ENCODE measurements at places on chromosomes 1 and 21.

DNA sequence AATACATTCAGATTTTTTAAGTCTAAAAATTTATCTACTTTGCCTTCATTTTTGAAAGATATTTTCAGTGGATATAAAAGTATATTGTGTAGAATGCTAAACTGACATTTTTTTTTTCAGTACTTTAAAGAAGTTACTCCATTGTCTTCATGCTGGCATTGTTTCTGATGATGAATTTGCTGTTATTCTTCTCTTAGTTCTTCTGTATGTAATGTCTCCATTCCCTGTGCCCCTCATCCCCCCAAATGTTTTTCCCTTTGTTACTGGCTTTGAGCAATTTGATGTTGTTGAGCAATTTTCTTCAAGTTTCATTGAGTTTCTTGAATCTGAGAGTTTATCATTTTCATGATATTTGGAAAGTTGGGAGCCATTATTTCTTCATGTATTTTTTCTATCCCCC, 20.8 kb upstream of the VANGL1 start:
- DNase-seq: no peak

DNA sequence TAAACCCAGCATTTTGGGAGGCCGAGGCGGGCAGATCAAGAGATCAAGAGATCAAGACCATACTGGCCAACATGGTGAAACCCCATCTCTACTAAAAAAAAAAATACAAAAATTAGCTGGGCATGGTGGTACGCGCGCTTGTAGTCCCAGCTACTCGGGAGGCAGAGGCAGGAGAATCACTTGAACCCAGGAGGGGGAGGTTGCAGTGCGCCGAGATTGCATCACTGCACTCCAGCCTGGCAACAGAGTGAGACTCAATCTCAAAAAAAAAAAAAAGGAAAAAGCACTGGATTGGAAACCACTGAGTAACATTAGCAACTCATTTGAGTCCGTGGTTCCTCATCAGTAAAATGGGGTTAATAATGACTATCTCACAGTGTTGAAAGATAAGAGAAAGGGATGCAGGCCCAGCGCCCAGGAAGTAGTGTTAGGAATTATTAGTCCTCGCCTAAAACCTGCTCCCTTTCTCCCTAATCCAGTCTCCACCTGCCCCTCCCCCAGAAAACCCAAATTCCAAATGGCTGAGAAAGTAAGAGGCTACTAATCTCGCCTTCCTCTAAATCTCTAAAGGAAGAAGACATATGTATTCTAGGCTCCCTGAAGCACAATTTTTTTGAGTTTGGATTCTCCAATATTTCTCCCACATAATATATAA, 49.5 kb downstream of the RHBG start:
- DNase-seq: no peak

- DNase-seq: no peak
Measured at GRCh38 chr1:221511797-221512196, 230.1 kb downstream of the DUSP10 start.

GRCh38 chr1:109971559-109971958, 13.0 kb upstream of the AHCYL1 start:
- DNase-seq: no peak

GRCh38 chr1:215605011-215605621, 38.0 kb downstream of the KCTD3 start:
- DNase-seq: no peak

DNA sequence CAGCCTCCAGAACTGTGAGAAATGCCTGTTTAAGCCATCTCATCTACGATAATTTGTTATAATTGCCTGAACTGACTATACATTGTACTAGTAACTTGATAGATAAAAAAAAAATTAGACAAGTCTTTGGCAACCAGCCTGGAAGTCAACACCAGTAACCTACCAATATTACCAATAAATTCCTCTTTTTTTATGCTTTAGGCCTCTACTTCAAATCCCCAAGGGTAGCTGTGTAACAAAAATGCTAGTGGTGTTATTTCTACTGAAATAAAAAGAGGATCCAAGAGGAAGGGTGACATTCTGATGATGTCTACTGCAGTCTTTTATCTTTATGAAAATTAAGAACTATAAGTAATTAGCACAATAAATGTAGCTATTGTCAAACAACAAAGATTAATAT, 151.7 kb upstream of the SAMSN1 start:
- no peak for DNase-seq

- no peak for DNase-seq
Measured at GRCh38 chr1:156923670-156924477, 3.4 kb downstream of the LRRC71 start.

DNA sequence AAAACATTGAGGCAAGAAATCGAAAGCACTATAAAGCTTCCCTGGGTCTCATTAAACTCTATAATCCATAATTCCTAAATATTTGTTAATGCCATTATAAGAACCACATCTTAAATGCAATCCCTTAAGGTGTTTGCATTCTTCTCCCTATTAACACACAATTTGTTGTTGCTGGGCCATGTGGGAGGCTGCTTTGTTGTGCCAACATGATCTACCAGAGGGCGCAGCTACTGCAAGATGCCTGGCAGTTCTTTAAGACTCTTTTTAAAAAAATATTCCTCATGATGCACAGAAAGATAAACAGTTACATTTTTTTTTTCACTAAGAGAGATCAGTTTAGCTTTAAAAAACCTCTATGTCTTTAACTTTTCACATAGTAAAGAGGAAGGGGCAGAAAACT, 39.0 kb upstream of the BCAS2 start:
- DNase-seq: no peak

DNA sequence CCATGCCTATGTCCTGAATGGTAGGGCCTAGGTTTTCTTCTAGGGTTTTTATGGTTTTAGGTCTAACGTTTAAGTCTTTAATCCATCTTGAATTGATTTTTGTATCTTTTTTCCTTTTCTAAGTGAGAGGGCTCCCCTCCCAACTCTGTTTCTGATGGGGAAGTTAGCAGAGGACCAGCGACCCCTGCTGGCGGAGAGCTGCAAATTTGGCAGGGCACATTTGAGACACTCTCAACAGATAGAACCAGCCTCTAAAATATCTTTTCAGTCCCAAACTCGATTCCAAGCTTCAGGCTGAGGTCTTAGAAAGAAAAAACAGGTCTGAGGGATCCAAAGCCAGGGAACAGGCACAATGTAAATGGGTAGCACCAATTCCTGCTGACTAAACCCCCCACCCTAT, 32.5 kb downstream of the LRRC3 start:
- DNase-seq: no peak

DNA sequence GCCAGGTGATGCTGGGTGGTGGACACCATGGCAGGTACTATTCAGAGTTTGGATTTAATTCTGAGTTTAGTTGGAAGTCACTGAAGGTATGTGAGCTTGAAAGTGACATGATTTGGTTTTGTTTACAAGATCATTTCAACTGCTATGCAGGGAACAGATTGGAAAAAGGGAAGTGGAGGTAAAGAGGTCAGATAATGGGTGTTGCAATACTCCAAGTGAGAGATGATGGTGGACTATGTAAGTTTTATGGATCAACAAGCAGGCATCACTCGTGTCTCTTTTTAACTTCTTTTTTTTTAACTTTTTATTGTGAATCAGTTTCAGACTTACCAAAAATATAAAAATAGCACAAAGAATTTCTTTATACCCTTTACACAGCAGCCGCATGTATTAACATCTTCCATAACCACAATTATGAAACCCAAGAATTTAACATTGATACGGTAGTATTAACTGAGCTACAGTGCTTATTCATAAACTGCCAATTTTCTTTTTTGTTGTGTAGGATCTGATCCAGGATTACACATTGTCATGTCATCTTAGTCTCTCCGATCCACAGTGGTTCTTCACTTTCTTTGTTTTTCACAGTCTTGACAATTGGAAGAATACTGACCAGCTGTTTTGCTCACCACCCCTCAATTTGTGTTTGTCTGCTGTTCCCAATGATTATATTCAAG, 24.9 kb upstream of the NHLH2 start:
- no peak for DNase-seq

GRCh38 chr1:30823627-30823968, 66.0 kb upstream of the LAPTM5 start:
- no peak for DNase-seq

GRCh38 chr1:191895462-191896058, 262.7 kb upstream of the RGS18 start:
- no peak for DNase-seq

GRCh38 chr1:169295846-169296245, 71.8 kb downstream of the NME7 start:
- no peak for DNase-seq

DNA sequence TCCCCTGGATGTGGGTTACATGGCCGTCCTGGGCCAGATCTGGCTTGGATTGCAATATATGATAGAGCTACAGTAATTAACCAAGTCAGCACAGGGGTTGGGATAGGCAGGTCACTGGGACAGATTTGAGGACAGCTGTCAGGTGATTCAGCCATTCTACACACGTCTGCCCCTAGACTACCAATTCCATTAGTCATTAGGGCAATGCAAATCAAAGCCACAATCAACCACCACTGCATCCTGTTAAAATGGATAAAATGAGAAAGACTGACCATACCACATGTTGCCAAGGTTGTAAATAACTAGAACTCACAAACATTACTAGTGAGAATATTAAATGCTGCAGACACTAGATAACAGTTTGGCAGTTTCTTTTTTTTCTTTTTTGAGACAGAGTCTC, 16.0 kb downstream of the C21orf58 start:
- no peak for DNase-seq

DNA sequence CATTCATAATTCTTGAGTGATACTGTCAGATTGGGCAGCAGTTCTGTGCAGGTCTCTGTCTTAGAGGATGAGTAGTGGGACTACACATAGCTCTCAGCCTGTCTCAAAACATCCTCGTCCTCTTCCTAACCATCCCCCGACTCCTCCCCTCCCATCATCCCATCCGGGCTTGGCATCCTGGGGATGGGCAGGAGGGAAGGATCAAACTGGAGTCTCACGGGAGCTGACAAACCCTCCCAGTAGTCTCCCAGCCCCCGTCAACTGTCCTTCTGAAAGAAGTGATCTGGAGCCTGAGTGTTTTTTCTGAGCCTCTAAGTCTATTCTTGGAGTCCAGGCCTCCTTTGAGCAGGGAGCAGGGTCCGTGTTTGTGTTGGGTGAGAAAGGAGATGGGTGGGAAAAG, 102.0 kb downstream of the PAX7 start:
- no peak for DNase-seq

DNA sequence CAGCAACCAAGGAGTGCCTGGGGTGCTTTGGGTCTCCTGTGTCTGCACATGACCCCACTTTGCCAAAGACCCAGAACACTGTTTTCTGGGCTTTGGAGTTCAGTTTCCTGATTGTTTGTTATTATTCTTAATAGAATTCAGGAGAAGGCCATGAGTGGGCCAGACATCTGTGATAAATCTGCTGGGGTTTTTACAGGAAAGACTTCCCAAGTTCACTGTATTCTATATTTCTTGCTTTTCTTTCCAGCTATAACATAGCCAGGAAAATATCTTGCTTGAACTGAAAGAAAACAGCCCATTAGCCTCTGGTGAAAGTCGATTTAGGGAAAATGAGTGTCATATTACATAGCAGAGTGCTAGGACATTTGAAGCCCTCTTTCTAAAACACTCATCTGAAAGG, 345.1 kb upstream of the USP24 start:
- DNase-seq: no peak

DNA sequence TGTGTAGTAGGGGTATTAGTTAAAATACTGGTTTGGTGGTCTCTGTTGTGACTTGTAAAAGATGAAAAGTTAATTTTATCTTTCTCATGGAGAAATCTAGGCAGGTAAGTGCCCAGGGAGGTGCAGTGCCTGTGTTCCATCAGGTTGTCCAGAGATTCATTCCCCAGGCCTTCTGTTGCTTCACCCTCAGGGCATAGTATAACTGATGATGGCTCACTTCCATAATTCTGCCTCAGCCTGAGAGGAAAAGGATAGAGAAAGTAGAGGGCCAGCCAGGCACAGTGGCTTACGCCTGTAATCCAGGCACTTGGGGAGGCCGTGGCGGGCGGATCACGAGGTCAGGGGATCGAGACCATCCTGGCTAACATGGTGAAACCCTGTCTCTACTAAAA, 153.9 kb downstream of the FMN2 start:
- no peak for DNase-seq

DNA sequence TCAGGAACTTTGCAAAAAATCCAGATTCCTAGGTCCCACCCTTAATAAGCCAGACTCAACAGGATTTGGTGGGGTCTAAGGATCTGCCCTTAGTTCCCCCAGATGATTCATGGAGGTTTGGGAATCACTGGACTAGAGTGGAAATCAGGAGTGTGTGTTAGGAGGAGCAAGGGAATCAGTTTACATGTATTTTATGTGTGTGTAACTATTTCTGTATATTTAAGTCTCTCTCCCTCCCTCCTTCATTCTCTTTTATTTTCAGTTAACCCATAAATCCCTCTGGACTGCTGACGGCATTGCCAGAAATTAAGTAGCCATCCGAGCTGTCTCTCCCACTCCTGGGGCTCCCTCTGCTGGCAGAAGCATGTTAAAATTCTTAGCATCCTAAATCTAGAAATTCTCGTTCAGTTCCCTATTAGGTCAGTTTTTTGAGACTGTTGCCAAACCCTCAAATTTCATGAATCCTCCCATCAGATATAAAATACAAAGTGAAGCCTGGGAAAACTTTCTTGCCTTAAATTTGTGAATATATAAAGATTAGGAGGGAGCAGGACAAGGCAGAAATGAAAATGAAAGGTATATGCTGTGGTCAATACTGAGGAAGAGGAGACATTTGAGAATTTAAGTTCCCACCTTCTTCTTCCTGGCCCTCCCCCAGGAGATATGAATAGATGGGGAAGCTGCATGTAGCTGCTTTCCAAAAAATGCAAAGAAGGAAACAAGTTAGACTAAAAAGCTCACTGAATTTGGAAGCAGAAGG, 11.7 kb upstream of the HSD11B1 start:
- DNase-seq: peak; percentile 34

- no peak for DNase-seq
Measured at GRCh38 chr1:67708606-67709005, 23.6 kb downstream of the GADD45A start.

- DNase-seq: no peak
Measured at GRCh38 chr1:113012149-113012548, 56.2 kb upstream of the SLC16A1 start.

DNA sequence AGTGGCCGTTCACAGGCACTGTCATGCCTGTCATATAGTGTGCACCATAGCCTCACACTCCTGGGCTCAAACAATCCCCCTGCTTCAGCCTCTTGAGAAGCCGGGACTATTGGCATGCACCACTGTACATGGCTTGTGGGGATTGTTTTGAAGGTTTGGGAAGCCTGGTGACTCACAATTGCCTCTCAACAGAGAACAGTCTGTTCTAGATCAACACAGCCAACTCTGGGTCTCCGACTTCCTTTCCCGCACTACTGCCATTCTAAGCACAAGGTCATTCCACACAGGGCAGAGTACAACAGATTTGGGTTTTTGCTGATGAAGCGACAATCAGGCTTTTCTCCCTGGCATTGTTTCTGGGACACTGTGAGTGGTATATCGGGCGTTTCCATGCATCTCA, 15.5 kb upstream of the AHCTF1 start:
- peak; percentile 73 for DNase-seq

GRCh38 chr1:246390855-246391254, 116.2 kb downstream of the SMYD3 start:
- no peak for DNase-seq
